ENCODE measurements at places on chromosomes 2 and 18.

DNA sequence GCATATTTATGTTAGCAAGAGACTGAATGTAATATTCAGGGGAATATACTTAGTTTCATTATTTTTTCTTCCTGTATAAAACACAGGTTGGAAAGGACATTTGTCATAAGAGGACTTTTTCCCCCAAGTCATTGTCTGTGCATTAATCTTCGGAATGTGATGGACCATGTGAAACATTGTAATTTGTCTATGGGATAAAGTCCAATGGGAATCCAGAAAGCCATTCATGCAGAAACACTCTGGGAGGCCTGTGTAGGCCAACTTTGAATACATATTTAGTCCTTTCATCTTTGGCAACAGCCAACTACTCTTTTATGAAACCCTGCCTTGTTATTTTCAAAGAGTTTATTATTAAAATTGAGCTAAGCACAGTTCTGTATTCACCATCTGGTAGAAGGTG is 386.4 kb downstream of the PIK3C3 start:
- no peak for DNase-seq

DNA sequence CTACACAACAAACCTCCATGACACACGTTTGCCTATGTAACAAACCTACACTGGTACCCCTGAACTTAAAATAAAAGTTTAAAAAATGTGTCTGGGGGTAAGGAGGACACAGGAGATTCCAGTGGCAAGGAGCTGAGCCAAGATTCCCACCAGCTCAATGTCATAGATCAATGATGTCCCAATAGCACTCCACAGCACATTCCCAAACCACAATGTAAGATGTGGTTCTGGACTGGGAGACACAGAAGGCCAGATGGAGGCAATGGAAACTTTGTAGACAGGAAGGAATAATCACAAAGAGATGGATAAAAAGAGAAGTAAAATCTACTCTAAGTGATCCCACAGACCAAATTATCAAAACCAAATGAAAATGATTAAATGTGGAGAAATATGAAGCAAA is 312.4 kb upstream of the SOX11 start:
- DNase-seq: no peak

DNA sequence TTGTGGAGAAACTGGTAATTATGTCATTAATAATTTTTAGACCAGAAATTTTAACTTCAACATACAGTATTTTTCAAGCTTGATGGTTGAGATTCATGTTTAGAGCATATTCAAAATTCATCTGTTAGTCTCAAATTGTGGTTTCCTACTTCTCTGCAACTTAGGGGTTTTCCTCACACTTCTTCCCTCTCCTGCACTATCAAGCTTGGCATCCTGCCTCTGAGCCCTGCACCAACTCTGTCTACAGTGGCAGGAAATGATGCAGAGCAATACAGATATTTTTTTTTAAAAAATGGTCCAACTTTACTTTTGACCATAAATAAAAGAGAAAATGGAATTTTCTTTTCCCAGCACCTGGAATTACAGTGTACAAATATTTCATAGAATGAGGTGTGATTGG is 247.3 kb downstream of the NUP35 start:
- DNase-seq: no peak

- DNase-seq: no peak
Observed at GRCh38 chr2:45852450-45853150, 201.1 kb downstream of the PRKCE start.

- no peak for DNase-seq
Observed at GRCh38 chr2:19038071-19039015, 320.1 kb downstream of the OSR1 start.

All from GDM1 (cell line).